Activated effector memory CD4-positive, alpha-beta T cell treated with Interleukin-2 at 50 U/mL for 16 hours (primary cell): ENCODE measurements at places on chromosomes 1 and 21.

GRCh38 chr1:35962952-35963351, 32.0 kb downstream of the AGO3 start:
- DNase-seq = no peak

GRCh38 chr1:109395602-109396512, 1.9 kb downstream of the SORT1 start:
- no peak for DNase-seq

DNA sequence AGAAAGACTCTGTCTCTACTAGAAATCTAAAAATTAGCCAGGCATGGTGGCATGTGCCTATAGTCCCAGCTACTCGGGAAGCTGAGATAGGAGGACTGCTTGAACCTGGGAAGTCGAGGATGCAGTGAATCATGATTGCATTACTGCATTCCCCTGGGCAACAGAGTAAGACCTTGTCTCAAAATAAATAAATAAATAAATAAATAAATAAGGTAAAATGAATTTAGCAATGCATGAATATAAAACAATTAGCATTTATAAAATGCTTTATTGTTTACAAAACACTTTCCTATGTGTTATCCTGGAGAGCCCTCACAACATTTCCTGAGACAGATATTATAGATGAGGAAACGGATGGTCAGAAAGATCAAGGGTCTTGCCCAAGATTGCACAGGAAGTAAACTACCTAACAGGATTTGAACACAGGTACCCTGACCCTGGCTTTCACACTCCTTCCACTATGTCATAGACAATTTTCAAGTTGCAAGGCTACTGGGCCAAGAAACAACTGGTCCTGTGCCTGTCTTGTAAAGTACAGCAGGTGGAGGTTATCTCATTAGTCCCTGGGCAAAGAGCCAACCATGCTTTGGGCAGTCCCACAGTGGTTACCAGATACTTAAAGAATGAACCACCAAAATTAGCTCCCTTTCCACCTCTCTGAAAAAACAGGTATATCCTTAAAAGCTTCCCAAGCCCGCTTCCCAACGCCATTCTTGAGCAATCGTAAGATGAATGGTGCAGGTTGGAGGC, 15.4 kb upstream of the VSIG8 start:
- DNase-seq = no peak

DNA sequence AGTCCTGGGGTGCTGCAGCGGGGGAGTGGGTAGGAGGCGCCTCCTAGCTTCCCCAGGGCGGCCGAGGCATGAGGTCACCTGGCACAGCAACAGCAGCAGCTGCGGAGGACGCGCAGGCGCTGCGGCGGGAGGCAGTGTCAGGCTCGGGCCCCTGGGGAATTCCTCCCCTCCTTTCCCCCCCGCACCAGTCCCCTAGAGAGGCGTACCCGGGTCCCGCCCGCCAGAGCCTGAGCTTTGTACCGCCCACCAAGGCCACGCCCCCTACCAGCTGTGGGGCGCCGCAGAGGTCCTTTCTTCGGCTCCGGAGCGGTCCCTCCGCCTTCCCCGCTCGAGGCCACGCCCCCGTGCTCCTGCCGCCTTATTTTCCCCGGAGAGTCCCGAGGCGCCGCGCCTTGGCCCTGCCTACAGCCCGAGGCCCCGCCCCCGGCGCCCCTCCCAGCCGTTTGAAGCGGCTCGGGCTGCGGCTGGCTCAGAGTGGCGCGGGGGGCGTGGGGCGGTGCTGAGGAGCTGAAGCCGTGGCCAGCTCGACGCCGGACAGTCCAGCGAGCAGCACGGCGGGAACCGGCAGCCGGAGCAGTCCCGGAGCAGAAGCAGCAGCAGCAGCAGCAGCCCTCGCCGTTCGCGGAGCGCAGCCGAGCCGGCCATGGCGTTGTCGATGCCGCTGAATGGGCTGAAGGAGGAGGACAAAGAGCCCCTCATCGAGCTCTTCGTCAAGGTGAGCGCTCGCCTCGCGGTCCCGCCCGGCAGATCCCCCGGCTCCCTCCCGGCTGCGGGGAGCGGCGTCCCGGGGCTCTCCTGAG, at the start of gene CLIC4:
Gene CLIC4, plus strand, starts transcription at position 537 of the 800 bp plus-strand sequence. Its CDS starts 107 bp downstream, at position 644.
- DNase-seq = peak; percentile 99

DNA sequence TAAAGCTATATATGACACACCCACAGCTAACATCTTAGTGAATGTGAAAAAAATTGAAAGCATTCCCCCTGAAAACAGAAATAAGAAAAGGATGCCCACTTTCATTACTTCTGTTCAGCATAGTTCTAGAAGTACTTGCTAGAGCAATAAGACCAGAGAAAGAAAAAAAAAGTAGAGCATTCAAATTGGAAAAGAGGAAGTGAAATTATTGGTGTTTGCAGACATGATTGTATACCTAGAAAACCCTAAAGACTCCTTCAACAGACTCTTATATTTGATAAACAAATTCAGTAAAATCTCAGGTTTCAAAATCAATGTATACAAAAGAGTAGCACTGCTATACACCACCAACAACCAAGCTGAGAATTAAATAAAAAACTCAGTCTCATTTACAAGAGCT, 1461.0 kb downstream of the AMY1C start:
- no peak for DNase-seq

DNA sequence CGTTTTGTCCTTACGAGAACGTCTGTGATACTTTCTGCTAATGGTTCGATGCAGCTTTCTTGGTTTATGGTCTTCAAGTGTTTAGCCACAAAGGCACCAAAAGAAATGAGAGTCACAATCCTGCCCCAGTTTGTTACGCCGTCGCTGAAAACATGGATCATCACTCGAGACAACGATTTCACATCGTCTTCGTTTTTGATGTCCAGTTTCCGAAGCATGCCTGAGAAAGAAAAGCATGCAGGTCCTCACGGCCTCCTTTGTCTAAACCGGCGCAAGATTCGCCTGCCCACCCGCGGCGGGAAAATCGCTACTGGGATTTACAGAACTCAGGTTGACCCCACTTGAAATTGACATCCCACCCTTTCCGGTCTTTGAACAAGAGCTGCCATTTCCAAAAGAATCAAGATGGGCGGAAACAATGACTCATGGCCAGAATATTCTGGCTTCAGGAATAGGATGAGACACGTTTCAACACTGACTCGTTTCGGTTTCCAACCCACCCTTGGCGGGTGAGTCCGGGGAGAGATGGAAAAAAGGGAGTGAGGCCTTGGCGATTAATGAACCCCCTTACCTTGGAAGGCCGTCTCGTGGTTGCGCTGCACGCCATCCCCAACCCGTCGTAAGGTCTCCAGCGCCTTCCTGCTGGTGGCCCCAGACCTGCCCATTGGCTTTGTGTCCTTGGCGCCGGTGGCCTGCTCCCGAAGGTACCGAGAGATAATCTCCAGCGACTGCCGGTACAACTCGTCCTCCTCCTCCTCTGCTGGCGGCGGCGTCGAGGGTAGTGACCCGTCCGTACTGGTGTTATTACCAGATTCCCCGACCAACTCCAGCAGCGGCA, 919 bp downstream of the MCL1 start:
- no peak for DNase-seq

- no peak for DNase-seq
These were observed 165.6 kb downstream of the DSCAM start for GRCh38 chr21:40681164-40681859.

- no peak for DNase-seq
These were observed 1383.1 kb upstream of the ADGRL2 start for GRCh38 chr1:80417671-80418070.

DNA sequence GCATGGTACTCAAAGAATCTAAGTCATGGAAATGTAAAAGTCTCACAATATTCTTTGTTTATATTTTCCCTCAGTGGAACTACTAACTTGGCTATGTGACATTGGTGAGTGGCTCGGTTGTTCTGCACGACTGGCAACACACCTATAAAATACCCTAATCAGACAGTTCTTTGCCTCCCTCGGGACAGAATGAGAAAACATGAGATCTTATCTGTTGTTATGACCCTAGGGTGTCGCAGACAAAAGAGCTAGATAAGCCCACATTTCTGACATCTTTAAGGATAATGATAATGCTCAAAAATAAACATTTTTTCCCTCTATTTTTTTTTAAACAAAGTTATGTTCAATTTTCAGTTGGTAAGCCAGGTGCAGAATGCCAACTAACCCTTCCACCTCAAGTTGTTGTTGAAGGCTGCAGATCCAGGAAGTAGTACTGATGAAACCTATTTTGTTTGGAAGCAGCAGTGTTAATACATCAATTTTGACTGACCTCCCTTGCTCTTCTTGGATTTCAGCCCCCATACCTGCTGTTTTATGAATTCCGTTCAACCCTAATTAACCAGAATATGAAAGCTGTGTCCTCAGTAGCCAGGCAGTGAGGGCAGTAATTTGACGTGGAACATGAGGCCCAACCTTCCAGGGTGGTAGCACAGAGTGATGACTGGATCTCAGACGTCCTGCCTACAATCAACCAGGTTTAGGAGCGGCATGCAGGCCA, 108.7 kb upstream of the DUSP10 start:
- DNase-seq = no peak

DNA sequence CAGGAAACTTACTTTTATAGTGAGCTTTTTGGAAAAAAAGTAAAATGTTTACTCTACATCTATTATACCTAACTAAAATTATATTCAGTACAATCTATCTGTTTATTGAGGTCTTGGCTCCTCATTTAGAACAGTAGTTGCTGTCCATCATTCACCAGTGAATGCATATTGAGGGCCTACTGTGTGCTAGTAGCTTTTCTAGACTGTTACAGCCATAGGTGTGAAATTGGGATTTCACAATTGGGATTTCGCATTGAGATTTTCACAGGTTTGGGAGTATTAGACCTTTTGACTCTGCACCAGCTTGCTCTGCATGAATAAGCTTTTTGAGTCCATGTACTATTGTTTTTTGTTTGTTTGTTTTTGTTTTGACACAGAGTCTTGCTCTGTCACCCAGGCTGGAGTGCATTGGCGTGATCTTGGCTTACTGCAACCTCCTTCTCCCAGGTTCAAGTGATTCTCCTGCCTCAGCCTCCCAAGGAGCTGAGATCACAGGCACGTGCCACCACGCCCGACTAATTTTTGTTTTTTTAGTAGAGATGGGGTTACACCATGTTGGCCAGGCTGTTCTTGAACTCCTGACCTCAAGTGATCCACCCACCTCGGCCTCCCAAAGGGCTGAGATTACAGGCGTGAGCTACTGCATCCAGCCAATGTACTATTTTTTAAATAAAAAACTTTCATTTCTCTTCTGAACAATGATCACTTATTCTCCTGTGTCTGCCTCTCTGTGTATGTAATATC, 47.2 kb upstream of the ERRFI1 start:
- no peak for DNase-seq
